CD4-positive, alpha-beta T cell treated with Interleukin-4 for 4 hours (primary cell): ENCODE measurements at places on chromosomes 13 and 19.

DNA sequence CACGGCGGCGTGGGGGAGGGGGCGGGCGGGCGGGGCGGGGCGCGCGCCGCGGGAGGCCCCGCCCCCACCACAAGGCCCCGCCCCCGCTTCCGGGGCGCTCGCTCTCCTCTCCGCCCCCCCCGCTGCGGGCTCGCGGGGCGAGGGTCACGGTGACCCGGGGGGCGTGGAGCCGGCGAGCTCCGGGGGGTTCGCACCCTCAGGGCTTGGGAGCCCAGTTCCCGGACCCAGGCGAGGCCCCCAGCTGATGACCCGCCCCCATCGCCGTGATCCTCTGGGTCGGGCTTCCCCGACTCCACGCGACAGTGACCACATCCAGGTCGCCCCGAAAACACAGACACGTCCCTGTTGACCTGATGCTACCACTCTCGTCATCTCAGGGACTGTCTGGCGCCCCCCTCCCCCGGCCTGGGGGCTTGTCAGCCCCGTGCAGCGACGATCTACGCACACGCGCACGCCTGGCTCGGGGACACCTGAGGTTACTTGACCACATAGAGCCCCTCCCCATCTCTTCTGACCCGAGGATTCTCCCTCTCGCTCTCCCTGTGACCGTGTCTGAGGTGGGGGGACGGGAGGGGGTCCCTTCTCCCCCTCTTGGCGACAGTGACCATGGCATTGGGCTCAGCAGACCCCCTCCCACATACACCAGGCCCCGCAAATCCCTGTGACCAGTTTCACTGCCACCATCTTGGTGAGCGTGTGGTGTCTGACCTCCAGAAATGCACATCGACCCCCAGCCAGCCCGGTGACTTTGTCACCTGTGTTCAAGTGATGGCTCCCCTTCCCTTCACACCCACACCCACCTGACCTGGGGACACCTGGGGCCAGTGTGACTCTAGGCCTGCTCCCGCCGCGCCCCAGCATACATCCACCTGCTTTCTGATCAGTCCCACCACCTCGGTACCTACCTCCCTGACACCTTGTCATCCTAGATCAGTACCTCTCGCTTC lies 670 bp downstream of the MAP2K7 start:
- DNase-seq, result peak; percentile 67

- DNase-seq, result no peak
These were observed 10.7 kb downstream of the TMEM160 start for GRCh38 chr19:47037766-47038165.

- no peak for DNase-seq
These were observed 95.4 kb downstream of the CYSLTR2 start for GRCh38 chr13:48749144-48749543.

- DNase-seq, result no peak
These were observed 2.1 kb downstream of the CSNK1G2 start for GRCh38 chr19:1942934-1943555.

GRCh38 chr19:18562086-18562485 lies 4.4 kb downstream of the KXD1 start:
- no peak for DNase-seq

GRCh38 chr13:38348861-38349389 lies 726 bp upstream of the UFM1 start:
- DNase-seq, result peak; percentile 32

- DNase-seq, result no peak
These were observed 88.6 kb downstream of the FGF9 start for GRCh38 chr13:21759463-21759862.

- DNase-seq, result no peak
These were observed 22.5 kb downstream of the OBI1 start for GRCh38 chr13:78636495-78636894.

DNA sequence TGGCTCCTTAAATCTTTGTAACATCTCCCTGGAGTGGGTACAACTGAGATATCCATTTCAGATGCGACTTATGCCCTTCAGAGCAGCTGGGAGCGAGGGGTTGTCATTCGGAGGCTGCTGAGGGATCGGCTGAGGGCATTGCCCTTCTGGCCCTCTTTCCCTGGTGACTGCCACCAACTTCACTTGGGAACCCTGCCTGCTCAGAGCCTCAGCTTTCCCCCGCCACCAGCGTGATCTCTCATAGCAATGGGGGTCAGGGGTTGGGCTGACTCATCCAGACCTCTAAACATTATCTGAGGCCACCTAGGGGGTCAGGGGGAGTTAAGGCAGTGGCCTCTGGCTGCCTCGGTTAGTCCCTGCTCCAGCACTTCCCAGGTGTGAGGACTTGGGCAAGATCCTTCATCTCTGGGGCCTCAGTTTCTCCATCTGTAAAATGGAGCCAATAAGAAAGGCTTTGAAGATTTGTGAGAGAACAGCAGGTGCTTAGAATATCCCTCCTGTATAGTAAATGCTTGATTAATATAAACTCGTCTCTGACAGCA lies 1.1 kb downstream of the PRX start:
- no peak for DNase-seq

DNA sequence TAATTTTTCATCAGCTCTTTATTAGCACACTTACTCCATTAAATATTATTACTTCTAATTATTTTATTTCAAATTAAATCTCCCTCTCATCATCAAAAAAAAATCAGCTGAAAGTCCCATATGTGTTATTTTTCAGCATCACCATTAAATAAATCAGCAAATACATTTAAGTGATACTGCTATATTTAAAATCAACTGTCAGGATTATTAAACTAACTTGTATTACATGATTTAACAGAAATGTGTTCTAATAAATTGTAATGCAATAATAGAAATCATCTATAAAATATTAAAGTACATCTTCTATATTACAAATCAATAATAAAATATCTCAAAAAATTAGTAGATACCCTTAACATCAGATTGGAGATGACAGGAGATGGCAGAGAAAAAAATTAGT lies 538.6 kb upstream of the MIR17HG start:
- DNase-seq, result no peak

DNA sequence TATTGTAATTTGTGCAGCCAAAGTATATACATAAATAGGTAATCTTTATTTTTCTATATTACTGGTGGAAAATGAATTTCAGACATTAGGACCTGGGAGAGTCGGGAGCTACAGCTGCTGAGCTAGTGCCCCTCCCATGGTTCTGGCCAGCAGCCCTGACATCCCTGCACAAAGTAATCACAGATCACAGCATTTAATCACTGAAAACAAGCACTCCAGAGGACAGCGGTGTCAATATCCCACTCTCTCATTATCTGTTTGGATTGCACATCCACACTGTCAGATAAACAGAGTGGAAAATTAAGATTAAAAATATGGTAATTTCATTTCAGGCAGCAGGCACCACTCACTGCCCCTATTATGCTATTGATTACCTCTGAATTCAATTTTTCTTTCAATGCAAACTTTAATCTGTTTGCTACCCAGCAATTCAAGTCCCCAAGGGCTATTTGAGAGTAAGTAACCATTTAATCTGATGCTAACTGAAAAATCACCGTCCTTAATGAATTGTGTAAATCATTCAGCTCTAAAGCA lies 254.1 kb upstream of the SOX21 start:
- DNase-seq, result no peak

DNA sequence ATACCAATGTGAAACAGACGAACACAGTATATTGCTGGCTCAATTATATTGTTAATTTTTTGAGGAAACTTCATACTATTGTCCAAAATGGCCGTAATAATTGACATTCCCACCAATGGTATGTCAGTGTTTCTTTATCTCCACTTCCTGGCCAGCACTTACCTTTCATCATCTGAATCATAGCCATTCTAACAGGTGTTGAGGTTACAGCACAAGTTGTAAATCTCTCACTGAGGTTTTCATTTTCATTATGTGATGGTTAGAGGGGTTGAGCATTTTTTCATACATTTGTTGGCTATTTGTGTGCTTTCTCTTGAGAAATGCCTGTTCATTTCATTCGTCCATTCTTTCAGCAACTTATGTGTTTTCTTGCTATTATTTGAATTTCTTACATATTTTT lies 824.0 kb downstream of the UQCRFS1 start:
- no peak for DNase-seq

DNA sequence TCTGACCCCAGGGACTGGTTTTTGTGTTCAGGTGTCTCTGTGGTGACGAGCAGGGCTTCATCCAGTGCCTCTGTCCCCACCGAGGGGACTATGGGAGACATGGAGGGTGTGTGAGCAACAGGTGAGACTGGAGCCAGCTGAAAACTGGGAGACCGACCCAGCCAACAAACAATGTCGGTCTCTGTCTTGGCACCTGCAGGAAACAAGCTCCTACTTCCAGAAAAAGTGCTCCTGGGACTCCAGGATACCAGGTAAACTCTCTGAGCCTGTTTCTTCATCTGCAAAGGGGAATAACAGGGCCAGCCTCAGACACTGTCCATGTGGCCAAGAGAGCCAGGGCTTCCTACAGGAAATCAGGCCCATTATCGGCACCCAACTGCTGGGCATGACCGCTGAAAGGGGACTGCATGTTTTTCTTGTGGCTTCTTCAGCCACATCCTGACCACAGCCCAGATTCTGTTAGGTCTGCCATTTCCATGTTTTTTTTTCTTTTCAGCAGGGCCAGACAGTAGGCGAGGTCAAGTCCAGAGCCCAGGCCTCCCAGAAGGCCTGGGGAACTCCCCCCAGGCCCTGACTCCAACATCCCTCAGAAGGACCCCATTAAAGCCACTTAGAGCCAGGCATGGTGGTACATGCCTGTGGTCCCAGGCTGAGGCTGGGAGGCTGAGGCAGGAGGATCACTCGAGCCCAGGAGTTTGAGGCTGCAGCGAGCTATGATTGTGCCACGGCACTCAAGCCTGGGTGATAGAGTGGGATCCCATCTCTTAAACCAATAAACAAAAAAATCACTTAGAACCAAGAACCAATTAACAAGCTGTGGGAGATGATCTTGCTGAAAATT lies 836 bp upstream of the BST2 start:
- DNase-seq, result no peak

- DNase-seq, result no peak
These were observed 62.2 kb downstream of the UNC13A start for GRCh38 chr19:17625980-17626379.

- DNase-seq, result no peak
These were observed 60.5 kb downstream of the PARP4 start for GRCh38 chr13:24452044-24452443.

GRCh38 chr19:2848616-2849015 lies 7.3 kb downstream of the ZNF555 start:
- no peak for DNase-seq

DNA sequence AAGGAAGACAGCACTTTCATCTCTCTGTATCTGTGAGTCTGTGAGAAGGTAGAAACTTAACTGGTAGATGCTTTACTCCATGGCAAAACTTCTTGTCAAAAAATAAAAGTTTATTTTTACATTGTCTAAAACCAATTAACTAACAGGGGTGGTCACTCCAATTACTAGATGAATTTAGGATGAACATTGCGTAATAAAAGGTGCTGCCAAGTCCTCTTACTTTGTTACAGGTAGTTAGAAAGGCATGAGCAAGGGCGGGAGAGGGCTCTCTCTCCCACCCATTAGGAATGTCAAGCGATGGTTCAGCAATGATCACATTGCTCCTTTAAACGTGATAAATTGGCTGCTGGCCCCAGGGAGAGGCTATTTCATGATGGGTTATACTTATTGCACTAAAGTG lies 512.3 kb downstream of the SLITRK5 start:
- DNase-seq, result no peak

GRCh38 chr19:19053508-19054314 lies 10.1 kb upstream of the SLC25A42 start:
- DNase-seq, result peak; percentile 46

DNA sequence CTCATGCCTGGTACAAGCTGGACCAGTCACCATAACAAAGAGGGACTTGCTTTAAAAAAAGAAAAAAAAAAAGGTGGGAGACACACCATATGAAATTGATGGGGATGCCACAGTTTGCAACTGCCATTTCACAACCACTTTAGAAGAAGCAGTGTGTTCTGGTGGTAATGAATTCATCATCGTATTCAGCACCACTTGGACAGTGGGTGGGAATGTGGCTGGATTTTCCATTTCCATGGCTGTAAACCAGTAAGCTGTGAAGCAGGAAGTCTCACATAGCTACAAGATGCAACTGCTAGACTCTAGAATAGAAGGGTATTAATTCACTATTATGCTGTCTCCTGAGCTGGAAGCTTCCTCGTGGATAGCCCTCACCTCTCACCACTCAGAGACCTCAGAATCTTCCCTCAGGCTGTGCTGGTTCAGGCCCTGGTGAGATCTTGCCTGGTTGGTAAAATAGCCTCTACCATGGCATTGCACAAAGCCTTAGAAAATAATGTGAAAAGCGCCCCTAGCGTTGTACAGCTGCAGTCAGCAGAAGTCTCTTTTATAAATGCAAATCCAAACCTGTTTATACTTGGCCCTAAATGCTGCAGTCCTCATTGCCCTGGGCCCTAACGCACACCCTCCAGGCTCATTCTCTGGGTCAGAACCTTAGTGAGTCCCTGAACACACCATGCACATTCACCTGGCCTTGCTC lies 150.7 kb downstream of the KCTD15 start:
- no peak for DNase-seq

GRCh38 chr13:66427458-66427861 lies 802.7 kb downstream of the PCDH9 start:
- DNase-seq, result no peak

- DNase-seq, result no peak
These were observed 4.4 kb downstream of the TRIP10 start for GRCh38 chr19:6743714-6744380.

- no peak for DNase-seq
These were observed 3.7 kb upstream of the TECR start for GRCh38 chr19:14525729-14526128.

GRCh38 chr13:48909056-48909389 lies 66.7 kb upstream of the FNDC3A start:
- DNase-seq, result no peak

GRCh38 chr19:38726761-38727301 lies 17.4 kb downstream of the CAPN12 start:
- peak; percentile 19 for DNase-seq

DNA sequence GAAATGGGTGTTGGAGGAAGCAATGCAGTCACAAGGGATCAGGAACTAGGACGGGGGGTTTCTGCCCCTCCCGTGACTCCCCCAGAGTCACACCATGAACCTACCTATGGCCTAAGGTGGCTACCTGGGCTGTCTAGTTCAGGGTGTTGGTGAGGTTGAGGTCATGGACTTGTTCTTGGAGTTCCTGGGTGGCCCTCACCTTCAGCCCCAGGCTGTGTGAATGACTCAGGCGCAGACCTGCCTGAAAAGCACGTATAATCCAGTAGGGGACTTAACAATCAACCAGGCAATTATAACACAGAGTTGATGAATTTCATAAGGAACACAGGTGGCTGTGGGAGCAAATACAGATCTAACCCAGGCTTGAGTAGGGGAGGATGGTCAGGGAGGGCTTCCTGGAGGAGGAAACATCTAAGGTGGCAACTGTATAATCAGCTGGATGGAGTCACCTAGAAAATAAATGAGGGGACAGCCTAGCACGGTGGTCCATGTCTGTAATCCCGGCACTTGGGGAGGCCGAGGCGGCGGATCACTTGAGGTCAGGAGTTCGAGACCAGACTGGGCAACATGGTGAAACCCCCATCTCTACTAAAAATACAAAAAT lies 25.6 kb upstream of the ADGRE1 start:
- DNase-seq, result no peak
